LNCaP clone FGC (cell line): ENCODE measurements at places on chromosomes 13 and 19.

DNA sequence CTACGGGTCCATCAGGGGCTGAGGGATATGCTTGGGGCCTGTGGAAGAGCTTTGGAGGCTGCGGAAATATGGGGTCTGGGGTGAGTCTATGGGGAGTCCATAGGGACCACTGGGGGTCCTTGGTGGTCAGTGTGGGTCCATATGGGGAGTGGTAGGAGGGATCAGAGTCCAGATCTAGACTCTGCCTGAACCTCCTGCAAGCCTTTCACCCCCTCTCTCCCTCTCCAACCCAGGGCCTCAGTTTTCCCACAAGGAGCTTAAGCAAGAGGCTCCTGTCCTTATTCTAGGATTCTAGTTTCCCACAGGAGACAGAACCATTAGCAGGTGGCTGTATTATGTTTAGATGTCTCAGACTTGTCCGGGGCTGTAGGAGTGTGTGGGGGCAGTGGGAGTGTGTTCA lies 161.9 kb upstream of the TSHZ3 start:
- DNase-seq, result no peak

DNA sequence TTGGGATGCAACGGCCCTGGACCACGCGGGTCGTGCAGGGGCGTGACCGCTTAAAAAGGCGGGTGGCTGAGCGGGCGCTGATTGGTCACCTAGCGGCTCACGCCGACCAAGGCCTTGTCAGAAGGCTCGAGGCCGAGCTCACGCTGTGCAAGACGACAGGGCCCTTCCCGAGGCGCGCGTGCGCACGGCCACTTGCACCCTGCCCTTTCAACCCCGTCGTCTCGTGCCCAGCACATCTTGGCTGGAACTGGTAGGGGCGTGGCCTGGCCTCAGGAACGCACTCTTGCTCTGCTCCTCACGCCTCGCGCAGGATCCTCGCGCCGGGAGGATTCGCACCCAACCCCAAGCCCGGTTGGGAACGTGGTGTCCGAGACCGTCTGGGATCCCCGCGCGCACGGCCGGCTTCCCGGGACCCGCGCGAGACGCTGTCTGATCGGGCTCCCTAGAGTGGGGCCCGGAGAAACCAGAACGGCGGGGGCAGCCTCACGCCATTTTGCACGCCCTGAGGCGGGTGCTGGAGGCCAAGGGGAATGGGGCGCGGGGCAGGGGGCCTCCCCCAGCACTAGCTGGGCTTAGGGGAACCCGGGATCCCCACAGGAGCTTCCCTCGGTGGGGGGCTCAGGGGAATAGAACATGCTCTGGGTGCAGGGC lies at the start of gene MEIOSIN:
MEIOSIN (plus strand) TSS at position 280 of the 651 bp plus-strand sequence. CDS start 1,938 bp downstream, outside the sequence.
- no peak for DNase-seq

DNA sequence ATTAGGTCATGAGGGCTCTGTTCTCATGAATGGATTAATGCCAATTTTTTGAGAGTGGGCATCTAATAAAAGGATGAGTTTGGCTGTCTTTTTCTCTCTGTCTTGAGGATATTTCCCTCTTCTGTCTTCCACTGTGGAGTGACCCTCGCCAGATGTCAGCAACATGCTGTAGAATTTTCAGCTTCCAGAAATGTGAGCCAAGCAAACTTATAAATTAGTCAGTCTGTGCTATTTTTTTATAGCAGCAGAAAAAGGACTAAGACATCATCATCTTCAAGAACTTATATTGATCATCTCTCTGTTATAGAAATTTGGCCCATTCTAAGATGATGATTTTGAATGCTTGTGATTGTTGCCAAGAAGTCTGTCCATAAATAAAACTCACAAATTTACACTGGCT lies 431.4 kb downstream of the FGF9 start:
- DNase-seq, result no peak

GRCh38 chr13:103758222-103758621 lies 692.0 kb upstream of the SLC10A2 start:
- DNase-seq, result no peak

- no peak for DNase-seq
These were observed 9.9 kb downstream of the LTBP4 start for GRCh38 chr19:40611096-40611495.

- DNase-seq, result no peak
These were observed 4.2 kb downstream of the CLIP3 start for GRCh38 chr19:36028313-36029041.

DNA sequence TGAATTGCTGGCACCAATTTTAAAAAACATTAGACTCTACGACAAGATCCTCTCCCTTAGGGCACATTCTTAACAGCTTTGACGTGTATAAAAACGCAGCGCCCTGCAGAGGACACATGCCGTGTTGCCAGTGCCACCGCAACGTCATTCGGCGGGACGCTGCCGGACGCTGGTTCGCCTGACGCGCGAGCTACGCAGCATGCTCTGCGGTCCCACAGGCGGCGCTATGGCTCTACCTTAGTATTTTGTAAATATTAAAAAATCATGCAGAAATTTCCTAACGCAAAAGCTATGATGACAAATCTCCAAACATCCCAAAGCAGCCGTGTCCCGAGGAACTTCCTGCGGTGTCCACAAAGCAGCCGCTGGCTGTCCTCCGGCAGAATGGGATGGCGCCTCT lies 4.2 kb upstream of the ADPRHL1 start:
- DNase-seq, result no peak

- no peak for DNase-seq
These were observed 37.9 kb downstream of the ZFR2 start for GRCh38 chr19:3830621-3831589.

- no peak for DNase-seq
These were observed 19.1 kb upstream of the TEX101 start for GRCh38 chr19:43395561-43395960.

DNA sequence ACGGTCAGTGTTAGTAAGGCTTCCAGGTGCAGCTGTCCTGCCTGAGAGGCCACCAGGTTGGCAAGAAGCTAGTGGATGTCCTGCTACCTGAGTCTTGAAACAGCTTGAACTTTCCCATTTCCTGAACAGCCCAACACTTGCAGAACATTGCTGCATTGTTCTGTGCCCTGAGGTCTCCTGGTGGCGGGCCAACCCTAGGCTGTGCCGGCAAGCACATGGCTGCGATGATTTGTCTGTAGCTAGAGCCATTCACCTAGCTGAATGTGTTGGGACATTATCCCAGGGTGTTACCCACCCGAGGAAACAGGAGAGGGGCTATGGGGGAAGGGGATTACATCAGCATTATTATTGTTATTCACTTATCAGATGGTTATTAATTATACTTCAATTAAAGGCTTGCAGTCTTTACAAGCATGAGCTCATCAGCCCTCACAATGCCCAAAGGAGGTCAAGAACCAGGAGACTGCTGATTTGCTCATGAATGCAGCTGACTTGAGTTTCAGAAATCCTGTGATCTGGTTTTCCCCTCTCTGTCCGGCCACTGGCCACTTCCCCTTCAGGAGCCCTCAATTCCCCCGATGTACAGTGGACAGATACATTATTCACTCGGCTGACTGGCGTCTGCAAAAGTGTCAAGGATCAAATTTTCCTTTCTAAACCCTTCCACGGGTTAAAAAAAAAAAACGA lies 187.6 kb upstream of the TSC22D1 start:
- no peak for DNase-seq

DNA sequence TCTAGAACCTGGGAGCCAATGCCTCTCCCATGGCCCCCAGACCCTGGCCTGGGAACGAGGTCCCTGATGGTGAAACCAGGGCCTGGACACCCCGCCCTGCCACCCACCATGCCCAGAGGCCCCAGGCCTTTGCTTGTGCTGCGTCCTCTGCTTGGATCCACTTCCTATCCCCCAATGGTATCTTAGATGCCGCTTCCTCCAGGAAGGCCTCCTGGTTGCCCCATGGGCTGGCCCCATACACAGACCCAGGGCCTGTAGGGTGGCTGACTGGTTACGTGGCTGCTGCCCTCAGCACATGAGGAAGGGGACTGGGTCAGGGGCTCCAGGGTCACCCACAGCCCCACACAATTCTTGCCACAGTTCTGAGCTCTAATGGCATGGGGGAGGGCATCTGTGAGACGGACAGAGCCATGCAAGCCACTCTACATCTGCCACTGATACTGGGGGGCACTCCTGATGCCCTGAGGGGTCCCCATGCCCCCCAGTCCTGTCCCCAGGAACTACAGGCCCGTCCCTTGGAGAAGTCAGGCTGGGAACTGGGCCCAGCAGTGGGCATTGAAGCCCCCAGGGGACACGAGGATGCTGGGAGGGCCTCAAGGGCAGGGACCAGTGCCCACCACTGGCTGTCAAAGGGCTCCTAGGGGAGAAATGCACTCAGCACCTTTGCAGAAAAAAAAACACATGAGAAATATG lies 5.0 kb downstream of the RPL36 start:
- DNase-seq, result no peak

- no peak for DNase-seq
These were observed 2.5 kb downstream of the PDS5B start for GRCh38 chr13:32588736-32589135.

DNA sequence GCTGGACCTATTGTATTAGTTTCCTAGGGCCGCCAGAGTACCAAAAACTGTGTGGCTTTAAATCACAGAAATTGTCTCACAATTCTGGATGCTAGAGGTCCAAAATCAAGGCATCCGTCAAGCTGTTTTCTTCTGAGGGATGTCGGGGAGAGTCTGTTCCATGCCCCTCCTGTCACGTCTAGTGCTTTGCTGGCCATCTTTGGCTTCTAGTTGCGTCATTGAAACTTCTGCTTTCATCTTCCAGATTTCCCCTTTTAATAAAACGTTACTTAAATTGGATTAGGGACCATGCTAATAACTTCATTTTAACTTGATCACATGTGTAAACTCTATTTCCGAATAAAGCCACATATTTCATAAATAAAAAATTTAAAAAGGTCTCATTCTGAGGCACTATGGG lies 47.5 kb downstream of the TRPM4 start:
- no peak for DNase-seq

DNA sequence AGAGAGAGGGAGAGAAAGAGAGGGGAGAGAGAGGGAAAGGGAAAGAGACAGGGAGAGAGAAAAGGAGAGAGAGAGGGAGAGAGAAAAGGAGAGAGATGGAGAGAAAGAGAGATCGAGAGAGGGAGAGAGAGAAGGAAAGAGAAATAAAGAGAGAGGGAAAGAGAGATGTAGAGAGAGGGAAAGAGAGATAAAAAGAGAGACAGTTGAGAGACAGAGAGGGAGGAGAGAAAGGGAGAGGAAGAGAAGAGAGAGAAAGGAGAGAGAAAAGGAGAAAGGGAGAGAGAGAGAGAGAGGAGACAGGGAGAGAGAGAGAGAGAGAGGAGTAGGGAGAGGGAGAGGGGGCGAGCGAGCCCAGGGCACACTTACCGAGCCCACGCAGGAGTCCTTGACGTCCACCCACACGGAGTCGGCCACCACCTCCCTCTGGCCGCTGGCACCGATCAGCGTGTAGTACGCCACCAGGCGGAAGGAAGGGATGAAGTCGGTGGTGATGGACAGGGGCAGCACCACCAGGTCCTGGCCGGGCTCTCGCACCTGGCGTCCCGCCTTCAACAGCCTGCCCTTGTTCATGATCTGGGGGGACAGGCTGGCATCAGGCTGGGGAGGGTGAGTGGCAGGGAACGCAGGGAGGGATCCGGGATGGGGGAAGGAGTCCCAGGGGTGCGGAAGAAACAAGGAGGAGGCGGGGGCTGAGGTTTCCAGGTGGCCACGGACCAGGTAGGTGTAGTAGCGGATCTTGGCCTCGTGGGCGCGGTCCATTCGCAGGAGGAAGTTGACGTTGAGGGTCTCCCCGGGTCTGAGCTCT lies 10.0 kb downstream of the C3 start:
- no peak for DNase-seq

- no peak for DNase-seq
These were observed 22.3 kb upstream of the TFDP1 start for GRCh38 chr13:113562085-113562749.

DNA sequence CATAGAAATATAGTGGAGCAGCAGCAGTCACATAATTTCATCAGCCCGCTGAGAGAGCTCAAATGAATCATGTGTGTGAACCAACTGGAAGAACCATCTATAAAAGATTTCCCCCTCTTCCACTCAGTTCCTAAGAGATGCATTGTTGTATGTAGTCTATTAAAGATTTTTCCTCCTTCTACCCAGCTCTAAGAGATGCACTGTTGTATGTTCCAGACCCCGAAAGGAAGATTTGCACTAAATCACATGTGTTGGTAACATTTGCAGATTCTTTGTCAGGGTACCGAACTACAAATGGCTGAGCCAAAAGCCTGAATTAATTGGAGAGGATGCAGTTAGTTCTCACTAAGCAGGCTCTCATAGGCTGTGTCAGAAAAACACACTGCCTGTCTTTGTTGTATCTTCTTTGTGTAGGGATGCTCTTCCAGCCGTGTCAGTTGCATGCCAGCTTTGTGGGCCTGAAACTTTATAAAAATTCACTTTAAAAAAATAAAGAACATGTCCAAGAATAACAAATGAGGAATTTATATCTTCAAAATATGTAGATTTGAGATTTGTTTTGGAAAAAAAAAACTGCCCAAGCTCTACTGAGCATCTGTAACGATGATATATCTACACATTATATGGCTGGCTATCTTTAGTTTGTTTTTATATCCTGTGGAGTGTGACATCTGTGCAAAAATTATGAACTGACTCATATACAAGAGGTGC lies 223.1 kb downstream of the MZT1 start:
- no peak for DNase-seq

DNA sequence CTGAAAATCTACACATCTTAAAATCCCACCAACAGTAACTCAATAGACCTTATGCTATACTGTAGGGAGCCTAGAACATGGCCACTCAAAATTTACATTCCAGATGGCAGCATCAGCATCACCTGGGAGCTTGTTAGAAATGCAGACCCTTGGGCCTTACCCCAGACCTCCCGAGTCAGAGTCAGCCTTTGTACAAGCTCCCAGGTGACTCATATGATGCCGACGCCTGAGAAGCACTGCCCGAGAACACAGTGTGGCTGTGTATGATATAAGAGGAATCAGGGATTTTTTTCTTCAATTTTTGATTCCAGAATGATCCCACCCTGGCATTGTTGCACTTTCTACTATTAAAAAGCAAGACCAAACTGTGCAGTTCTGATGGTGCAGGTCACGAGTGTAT lies 35.9 kb upstream of the CNMD start:
- DNase-seq, result no peak

GRCh38 chr19:55080968-55081769 lies 5.5 kb downstream of the EPS8L1 start:
- DNase-seq, result no peak

DNA sequence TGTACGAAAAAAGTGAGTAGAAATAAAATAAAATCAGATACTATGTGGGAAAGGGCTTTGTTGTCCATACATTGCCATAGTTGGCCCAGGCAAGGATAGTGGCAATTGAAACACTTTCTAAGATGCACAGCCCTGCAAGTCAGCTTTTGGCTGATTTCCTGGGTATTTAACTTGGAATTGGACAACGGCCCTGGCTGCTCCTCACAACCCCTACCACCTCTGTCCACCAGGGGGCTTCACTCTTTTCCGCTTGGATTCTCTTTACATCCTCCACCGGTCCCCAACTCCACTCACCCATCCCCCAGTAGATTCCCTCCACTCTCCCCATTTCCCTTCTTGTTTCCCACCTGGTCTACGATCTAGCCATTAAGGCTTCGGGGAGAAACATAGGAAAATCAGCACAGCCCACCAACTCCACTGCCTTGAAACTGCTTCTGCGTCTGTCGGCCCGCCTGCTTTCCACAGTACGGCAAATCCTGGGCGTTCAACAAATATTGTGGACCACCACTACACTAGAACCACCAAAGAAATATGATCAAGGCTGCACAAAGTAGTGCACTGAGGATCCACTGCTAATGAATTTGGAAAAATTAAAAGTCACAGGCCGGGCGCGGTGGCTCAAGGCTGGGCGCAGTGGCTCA lies 48.6 kb upstream of the GTF3A start:
- no peak for DNase-seq

GRCh38 chr13:48644141-48644540 lies 9.6 kb upstream of the CYSLTR2 start:
- no peak for DNase-seq

- no peak for DNase-seq
These were observed 136.4 kb downstream of the URI1 start for GRCh38 chr19:30078381-30078910.

- DNase-seq, result no peak
These were observed 58.7 kb downstream of the RNF17 start for GRCh38 chr13:24822640-24823039.
